ELF-1 (cell line): ENCODE measurements at places on chromosomes 4 and X.

DNA sequence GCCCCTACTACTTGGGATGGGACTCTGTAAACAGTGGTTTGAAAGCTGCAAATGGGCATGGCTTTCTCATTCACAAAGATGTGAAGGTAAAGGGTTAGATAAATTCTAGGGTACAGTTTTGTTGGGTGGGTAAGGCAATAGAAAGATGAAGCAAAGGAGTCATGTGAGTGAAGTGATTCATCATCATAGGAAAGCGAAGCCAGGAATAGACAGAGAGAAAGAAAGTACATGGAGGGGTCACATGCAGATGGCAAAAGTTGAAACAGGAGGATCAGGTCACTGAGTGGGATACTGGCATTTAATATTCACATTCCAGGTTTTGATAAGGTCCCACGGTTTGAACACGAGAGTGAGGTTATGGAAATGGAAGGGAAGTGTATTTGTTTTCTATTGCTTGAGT lies 8.2 kb upstream of the ABCG2 start:
- DNase-seq = no peak

DNA sequence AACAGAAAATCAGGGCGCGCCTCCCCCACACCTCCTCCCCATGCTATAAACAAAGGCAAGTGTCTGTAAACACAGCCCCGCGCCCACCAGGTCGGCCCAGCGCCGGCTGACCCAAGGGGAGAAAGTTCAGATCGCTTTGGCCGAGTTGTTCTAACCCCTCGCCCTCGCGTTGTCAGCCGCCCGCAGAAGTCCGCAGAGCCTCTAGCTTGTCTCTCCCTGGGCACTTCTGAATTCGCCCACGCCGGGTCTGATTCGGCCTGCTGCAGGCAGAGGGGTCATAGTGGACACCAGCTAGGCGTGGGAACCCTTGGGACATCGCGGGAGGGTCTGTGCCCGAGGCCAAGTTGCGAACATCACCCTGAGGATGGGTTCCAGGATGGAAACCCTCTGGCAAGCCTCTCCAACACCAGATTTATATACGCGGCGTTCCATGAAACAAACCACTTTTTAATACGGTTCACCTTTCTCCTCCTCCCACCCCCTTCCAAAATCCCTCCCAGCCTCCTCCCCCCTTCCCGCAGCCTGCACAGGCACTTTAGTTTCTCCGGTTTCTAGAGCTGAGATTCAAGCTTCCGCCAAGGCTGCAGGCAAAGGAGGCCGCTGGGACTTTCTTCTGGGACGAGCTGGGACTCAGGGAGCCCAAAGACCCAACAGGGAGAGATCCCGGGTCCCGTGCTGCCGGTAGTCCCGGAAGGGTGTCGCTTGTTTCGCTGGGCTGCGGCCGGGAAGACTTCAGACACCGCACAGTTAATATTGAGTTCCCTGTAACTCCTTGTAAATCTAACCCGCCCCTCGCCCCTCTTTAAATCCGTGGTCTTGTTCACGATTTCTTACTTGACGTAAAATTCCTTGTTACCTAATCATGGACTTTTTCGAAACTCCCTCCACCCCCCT lies 4.7 kb downstream of the HAND2 start:
- DNase-seq = peak; percentile 27

- no peak for DNase-seq
These were observed 632.6 kb upstream of the INTU start for GRCh38 chr4:127000110-127000509.

- peak; percentile 52 for DNase-seq
These were observed 518 bp downstream of the PRDM8 start for GRCh38 chr4:80197601-80198440.

DNA sequence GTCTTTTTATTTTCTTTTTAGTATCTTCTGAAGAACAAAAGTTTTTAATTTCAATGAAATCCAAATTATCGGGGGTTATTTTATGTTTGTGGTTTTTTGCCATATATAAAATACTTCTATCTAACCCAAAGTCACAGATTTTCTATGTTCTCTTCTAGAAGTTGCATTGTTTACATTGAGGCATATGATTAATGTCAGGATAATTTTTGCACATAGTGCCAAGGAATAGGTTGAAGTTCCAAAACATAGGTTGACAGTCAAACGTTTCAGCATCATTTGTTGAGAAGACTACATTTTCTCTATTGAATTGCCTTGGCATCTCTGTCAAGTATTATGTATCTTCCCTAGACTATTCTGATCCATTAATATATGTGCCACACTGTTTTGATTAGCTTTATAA lies 64.5 kb downstream of the ANKRD17 start:
- no peak for DNase-seq

GRCh38 chr4:5200513-5200912 lies 149.2 kb downstream of the STK32B start:
- no peak for DNase-seq

- DNase-seq = no peak
These were observed 125.8 kb upstream of the VCX3A start for GRCh38 chrX:6660567-6661264.

DNA sequence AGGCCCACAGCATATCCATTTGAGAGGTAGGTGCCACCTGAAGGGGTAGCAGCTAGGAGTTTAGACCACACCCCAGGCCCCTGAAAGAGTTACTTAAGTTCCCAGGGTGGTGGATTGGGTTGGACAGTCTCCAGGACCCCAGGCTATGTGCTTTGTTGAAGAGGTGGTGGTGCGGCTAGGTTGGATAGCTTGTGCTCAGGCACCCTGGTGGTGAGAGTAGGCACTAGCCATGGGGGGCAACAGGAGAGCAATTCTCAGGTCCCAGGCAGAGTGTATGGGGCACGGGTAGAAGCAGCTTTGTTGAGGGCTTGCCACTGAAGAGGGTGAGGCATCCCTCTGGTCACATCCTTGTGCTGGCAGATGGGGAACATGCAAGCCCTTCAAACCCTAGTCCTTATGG lies 5.6 kb downstream of the PF4 start:
- no peak for DNase-seq

- peak; percentile 20 for DNase-seq
These were observed 3.3 kb downstream of the TMEM47 start for GRCh38 chrX:34653811-34654210.

DNA sequence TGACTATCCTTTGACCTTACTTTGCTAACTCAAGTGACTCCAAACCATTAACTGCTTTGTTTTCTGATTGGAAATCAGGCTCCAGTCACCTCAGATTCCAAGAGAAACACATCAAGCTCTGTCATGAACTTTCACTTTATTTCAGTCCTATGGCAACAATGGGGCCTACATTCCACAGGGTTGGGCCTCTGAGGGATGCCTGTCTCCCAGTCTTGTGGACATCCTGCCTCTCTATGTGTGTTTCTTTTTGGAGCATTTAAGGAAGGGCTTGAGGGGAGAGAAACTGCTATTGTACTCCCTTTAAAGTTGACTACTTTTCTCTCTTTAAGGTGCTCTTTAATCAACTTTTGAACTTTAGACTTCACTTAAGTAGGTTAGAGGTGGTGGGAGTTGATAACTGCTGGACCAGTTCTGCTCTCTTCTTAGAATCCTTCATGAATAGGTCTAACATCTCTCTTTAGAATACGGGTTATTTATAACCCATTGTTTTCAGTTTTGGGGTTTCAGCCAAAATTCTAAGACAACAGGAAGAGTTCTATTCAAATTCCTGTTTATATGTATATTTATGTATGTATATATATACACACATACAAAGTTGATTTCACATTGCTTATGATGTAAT lies 274.3 kb upstream of the NR3C2 start:
- DNase-seq = peak; percentile 3
